ENCODE measurements at places on chromosomes 3 and 15.
A peak's percentile ranks its signal among the peaks of the same experiment; 100 is the strongest.

GRCh38 chr3:184157206-184157605 lies 2.0 kb downstream of the DVL3 start:
- no peak for DNase-seq

DNA sequence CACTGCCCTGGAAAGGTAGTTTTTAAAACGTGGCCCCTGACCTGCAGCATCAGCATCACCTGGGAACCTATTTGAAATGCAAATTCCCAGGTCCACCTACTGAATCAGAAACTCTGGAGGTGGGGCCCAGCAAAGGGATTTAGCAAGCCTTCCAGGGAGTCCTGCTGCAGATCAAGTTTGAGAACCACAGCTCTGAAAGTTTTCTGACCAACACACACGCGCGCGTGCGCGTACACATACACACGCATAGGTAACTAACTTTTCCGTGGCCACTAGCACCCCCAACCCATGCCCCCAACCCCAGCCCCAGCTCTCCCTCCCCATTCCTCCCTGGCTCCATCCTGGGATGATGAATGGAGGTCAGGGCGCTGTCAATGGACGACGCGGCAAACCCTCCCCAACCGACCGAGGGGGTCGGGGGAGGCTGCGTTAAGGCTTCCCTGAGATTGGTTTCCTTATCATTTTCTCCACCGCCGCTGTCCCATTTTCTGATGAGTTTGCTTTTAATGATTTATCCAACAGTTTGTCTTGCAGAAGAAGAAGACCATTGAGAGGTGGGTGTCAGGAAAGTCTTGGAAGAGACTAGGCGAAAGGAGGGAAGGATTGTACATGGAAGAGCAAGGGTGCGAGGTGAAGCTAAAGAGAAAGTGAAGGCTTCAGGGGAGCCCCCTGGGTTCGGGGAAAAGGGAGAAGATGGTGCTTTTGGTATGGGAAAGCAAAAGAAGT lies 590 bp upstream of the BOC start:
- no peak for DNase-seq

DNA sequence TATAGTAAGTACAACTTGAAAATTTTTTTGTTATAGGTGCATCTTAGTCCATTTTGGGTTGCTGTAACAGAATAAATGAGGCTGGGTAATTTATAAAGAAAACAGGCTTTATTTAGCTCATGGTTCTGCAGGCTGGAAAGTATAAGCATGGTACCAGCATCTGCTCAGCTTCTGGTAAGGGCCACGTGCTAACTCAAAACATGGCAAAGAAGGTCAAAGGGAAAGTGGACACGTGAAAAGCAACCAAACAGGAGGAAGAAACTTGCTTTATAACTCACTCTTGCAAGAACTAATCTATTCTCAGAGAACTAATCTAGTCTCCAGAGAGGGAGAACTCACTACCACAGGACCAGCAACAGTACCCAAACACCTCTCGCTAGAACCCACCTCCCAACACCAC lies 9.1 kb downstream of the HDGFL3 start:
- no peak for DNase-seq

- no peak for DNase-seq
Measured at GRCh38 chr15:101441696-101442095, 47.8 kb downstream of the PCSK6 start.

DNA sequence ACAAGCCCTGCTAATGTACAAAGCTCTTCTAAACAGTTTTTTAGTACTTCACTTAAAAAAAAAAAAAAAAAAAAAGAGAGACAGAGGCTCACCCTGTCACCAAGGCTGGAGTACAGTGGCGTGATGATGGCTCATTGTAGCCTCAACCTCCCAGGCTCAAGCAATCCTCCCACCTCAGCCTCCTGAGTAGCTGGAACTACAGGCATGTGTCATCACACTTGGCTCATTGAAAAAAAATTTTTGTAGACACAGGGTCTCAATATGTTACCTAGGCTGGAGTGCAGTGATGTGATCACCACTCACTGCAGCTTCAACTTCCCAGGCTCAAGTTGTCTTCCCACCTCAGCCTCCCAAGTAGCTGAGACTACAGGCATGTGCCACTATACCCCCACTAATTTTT lies 47.6 kb upstream of the HEG1 start:
- DNase-seq = no peak

- DNase-seq = no peak
Measured at GRCh38 chr3:64627471-64628321, 60.1 kb downstream of the ADAMTS9 start.

- DNase-seq = no peak
Measured at GRCh38 chr15:30933293-30933692, 29.6 kb downstream of the FAN1 start.

GRCh38 chr15:45497261-45497660 lies 25.3 kb downstream of the SLC30A4 start:
- no peak for DNase-seq

- DNase-seq = no peak
Measured at GRCh38 chr15:98786717-98787116, 138.4 kb downstream of the IGF1R start.

DNA sequence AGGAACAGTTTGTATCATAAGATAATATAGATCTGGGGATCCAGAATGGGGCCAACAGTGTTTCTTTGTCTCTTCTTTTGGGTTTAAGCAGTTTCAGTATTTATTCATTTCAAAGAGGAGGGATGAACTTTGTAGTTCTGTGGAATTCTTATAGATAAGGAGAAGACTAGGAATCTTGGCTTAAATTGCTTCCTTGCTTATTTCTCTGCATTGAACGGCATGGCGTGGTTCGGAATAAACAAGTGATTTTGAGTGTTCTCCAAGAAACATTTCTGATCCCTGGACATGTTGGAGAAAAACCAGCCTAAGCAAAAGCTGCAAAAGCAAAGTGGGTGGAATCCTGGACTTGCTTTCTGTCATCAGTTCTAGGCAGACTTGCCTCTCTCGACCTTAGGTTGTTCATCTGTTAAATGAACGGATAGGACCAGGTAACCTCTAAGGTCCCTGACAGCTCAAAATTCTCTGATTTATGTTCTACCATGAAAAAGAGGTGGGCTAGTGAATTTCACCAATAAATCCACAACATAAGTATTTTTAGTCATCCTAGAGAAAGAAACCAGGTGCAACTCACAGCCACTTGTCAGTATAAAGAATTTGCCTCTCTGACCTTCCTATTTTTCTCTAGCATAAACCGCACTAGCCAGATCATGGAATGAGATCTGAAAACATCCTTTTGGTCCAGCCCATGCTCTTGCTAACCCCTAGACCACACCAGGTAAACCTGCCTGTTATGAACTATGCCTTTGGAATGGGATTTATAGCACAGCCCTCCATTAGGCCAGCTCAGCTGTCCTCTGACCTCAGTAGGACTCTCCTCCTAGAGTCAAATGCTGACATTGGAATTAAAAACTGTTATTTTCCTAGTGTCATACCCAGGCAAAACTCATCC lies 78.8 kb downstream of the CLDN11 start:
- DNase-seq = no peak

DNA sequence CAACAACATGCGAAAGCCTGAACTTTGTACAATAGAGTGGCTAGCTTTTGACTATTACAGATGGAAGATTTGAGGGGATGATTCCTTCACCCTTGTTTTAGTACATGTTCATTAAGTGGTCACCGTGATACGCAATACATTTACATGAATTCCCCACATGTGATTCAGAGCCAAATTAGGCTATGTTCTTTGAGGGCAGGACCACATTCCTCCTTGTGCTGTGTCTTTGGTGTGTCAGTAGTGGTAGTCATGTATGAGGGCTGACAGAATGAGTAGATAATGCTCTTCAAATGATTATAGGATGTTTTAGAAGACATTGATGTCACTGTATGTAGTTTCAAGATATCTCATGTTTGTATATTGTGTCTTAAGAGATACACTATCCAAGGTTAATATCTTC lies 12.1 kb downstream of the PTPRG start:
- DNase-seq = no peak

GRCh38 chr3:43647331-43648166 lies 25.7 kb upstream of the ANO10 start:
- no peak for DNase-seq

DNA sequence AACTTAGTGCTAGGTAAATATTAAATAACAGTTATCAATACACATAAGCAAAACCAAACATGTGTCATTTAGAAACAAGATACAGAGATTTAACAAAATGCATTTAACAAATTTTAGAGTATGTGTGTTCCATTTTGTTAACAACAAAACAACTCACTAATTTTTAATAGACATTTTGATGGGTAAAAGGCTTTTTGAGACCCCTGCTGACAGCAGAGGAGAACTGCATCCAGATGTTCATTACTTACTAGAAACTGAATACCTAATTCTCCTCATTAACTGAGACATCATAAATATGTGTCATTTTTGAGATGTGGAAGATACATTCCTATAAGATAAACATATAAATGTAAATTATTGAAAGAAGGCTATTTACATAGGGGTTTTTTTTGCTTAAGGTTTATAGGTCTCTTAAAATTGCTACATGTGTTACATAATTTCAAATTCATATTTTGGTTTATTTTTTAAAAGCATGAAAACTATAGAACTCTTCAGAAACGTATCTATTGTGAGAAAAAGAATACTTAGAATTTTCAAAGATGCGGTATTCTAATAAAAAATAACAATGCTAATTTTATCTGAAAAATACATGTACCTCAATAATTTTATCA lies 1009.8 kb downstream of the TUSC7 start:
- DNase-seq = peak; percentile 2

DNA sequence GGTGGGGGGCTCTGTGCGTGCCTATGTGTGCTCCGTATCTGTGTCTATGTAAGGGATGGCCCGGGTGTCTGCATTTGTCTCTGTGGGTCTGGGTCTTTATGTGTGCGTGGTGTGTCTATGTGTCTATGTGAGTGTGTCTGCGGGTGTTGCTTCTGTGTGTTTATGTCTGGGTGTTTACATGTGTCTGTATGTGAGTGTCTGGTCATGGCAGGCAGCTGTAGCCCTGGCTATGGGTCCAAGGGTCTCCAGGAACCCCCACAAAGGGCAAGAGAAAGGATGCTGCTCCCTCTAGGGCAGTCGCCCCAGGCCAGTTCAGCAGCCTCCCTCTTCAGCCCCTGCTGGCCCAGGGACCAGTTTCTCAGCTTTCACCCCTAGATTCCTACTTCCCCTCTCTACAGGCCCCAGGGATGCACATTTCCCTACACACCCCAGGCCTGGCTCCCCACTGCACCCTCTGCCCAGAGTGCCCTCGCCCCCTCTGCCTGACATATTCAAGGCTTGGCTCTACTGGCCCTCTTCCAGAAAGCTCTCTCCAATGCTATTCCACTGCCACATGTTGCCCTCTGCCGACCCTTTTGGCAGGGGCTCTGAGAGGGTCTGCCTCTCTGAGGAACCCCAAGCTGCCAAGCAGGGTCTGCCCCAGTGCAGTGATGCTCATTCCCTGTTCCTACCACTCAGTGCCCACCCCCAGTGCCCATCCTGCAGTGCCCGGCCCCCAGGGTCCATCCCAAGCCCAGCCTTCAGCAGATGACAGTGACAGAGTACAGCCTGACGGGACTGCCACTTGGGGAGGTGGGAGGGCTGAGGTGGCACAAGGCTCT lies 1.0 kb upstream of the MYL3 start:
- no peak for DNase-seq

GRCh38 chr15:77795446-77795845 lies 162.7 kb upstream of the LINGO1 start:
- no peak for DNase-seq

GRCh38 chr15:60424006-60424405 lies 26.2 kb upstream of the ANXA2 start:
- no peak for DNase-seq

DNA sequence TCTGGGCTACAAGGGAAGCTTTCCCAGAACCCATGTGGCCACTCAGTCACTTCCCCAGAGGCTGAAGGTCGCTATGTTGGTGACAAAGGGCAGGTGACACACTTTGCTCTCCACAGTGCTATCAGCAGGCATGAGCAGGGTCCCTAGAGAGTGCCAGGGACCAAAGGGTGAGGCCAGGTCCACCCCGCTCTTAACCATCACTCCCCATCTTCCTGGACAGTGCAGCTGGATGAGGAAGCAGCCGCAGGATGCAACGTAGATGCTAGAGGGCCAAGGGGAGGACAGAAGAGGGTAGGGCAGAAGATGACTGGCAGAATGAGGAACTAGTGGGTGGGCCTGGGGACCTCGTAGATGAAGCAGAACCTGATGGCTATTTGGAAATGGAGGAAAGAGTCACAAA lies 13.6 kb upstream of the LTF start:
- DNase-seq = no peak

- DNase-seq = no peak
Measured at GRCh38 chr3:113271189-113271588, 59.8 kb downstream of the BOC start.

DNA sequence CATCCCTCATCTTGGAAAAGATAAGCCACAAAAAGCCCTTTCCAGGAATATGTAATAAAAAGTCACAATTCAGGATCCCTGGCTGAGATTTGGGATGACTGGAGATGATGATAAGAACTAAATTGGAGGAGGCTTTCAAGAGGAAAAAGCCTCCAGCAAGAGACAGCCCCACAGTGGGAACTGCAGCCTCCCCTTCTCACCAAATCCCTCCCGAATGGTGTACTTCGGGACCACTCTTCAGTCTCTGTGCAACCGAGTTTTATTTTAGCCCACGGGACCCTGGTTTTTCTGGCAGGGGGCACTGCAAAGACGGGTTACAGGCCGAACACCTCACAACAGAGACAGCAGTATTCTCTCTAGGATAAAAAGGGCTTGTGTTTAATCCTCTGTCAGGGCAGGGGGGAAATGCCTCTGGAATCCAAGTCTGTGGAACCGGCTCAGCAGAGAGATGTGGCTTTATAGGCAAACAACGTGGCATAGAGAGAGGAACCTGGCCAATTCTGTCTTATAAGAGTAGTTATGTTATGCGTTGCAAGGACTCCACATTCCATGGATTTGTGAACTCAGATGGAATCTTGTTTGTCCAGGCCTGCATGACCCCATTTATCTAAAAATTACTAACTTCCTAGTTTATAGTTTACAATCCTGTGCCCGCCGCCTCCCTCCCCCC lies 1.2 kb upstream of the LMCD1 start:
- no peak for DNase-seq

DNA sequence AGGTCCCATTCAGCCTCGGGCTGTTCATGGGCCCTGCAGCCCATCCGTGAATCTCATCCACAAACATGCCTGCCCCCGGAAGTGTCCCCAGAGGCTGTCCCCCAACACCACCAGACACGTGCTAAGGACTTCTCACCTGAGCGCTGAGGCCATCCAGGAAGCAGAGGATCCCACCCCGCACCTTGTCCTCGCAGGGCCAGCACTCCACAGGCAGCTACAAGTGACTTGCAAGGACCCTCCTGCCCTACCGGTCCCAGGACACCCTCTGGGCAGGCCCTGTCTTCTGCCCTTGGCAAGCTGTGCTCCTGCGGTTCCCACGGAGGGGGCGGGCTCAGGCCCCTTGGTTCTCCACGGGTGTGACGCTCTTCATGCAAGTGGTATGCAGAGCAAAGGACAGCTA lies 146.0 kb downstream of the NUP210 start:
- no peak for DNase-seq

- DNase-seq = no peak
Measured at GRCh38 chr3:117545484-117545883, 835.9 kb downstream of the TUSC7 start.

- no peak for DNase-seq
Measured at GRCh38 chr15:39510001-39510701, 70.7 kb upstream of the THBS1 start.

GRCh38 chr3:141469720-141470119 lies 17.1 kb upstream of the RASA2 start:
- DNase-seq = no peak
